Activated CD4-positive, alpha-beta memory T cell treated with anti-CD3 and anti-CD28 coated beads, Interleukin-2, amount 10 ng/mL, durations not matched to agents 7 days and 5 days (primary cell): ENCODE measurements at places on chromosomes 12 and 14.

GRCh38 chr12:42015051-42015461, 129.6 kb downstream of the GXYLT1 start:
- DNase-seq = no peak

DNA sequence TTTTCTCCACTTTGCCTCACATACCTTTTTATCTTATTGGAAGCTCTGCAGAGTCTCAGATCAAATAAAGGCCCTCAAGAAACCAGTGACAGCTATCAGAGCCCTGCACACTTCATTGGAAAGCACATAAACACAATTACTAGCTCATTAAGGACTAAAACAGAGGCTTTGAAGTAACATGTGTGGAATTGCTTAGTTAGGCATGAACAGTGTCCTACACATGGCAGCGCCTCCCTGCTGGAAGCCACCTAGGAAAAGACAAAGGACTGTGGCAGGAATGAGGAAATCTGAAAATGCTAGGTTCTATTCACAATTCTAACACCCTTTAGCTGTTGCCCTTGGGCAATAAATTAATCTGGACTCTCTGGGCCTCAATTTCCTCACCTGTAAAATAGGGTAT, 89.4 kb downstream of the SUDS3 start:
- DNase-seq = no peak

GRCh38 chr12:28313631-28314030, 123.4 kb downstream of the CCDC91 start:
- DNase-seq = no peak

- no peak for DNase-seq
Measured at GRCh38 chr12:125684968-125685790, 619.9 kb downstream of the AACS start.

DNA sequence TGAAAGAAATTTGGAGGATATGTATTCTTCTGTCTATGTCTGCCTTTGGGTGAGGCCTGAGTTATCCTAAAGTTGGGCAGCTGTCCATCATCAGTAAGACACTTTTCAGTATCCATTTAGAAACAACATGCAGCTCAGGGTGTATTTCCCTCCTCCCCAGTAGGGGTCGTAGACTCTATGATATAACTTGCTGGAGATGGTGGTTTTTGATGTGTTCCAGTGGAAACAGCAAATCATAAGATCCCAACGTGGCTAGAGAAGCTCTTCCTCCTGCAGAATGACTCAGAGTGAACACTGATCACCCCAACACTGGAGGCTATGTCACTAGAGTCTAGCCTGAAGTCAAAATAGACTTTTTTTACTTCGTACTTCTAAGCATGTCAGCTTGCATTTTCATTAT, 331.6 kb upstream of the STXBP6 start:
- no peak for DNase-seq

DNA sequence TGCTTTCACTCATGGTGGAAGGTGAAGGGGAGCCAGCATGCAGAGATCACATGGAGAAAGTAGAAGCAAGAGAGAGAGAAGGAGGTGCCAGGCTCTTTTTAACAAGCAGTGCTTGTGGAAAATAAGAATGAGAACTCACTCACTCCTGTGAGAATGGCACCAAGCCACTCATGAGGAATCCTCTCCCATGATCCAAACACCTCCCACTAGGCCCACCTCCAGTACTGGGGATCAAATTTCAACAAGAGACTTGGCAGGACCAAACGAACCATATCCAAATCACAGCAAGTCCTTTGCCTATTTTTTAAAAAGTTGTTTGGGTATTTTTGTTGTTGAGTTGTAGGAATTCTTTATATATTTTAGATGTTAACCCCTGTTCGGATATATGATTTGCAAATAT, 245.9 kb upstream of the ARID2 start:
- DNase-seq = no peak
